ENCODE measurements at places on chromosomes 12 and 14.

DNA sequence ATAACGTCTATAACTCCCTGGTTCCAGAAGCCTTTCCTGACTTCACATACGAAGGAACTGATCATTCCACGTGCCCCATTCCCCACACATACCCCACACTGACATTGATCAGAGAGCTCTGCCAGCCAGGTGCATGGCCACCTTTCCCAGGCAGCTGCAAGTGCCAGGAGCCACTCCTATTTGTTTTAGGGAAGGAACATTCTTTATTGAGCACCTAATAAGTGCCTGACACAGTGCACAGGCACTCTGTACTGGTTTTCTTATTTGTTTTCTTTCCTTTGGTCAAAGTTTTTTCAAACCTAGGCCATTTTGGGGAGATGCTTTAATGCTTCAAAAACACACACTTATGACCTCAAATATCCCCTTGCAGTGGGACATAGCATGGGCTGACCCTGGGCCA is 50.0 kb downstream of the PITPNM2 start:
- DNase-seq, result no peak

DNA sequence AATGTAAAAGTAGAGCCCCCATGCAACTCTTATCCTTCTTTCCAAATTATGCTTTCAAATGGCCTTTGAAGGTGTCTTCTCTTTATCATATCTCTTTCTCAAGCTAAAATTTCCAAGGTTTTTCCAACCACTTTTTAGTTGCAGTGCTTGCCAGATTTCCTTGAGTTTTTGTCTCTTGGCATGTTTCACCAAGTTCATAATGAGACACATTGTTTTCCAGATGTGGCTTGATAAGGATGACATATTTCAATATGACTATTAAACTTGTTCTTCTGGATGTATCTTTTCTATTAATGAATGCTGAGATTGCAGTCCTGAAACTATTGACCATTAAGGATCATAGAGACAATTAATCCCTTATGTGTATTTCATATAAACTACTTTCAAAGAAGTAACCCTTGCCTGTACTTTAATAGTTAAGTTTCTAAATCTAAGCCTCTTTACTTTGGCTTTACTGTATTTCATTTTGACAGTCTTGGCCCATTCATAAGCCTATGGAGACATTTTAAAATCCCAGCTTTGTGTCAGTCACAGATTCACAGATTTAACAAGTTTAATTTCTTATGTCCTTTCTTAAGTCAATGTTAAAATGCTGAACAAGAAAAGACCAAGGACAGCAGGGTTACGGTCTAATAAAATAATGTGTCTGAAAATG is 151.5 kb downstream of the LRFN5 start:
- no peak for DNase-seq

- DNase-seq, result no peak
These were observed 27.2 kb downstream of the VCPKMT start for GRCh38 chr14:50089208-50089607.

- DNase-seq, result peak; percentile 13
These were observed 41.8 kb upstream of the CLMN start for GRCh38 chr14:95361373-95362137.

- DNase-seq, result no peak
These were observed 51.9 kb upstream of the REP15 start for GRCh38 chr12:27644158-27644845.

- no peak for DNase-seq
These were observed 8.8 kb downstream of the USP15 start for GRCh38 chr12:62268956-62269355.

DNA sequence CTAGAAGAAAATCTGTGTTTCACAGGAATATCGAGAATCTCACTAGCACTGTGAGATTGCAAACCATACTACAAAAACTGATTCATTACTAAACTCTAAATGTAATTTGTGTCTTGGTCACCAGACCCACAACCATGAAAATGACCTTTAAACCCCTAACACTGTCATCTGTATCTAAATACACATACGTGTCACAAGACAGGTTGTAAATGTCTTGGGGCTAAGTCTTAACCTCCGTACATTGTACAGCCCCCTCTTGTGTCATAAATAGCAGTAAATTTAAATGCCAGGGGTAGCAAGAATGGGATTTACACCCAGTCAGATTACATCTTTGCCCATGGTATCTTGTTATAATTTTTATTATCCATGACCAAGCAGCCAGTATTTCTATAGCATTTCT is 117.3 kb downstream of the GPR135 start:
- no peak for DNase-seq

DNA sequence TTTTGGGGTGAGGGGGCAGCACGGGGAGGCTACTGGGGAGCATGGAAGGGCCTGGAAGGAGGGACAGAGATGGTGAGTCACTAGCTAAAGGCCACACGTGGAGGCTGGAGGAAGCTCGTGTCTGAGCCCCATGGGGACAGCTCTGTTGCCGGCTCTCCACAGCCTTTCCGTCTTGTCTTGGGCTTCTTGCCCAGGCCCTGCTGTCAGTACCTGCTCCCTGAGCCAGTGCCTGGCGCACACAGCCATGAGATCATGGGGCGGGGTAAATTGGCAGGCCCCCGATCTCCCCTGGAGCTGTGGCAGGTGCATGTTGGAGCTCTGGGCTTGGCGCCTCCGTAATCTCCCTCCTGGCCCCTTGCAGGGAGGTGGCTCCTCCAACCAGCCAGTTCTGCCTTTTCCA is 16.1 kb upstream of the KRT80 start:
- no peak for DNase-seq

GRCh38 chr12:109998241-109998903 is 858 bp upstream of the ANKRD13A start:
- DNase-seq, result no peak

DNA sequence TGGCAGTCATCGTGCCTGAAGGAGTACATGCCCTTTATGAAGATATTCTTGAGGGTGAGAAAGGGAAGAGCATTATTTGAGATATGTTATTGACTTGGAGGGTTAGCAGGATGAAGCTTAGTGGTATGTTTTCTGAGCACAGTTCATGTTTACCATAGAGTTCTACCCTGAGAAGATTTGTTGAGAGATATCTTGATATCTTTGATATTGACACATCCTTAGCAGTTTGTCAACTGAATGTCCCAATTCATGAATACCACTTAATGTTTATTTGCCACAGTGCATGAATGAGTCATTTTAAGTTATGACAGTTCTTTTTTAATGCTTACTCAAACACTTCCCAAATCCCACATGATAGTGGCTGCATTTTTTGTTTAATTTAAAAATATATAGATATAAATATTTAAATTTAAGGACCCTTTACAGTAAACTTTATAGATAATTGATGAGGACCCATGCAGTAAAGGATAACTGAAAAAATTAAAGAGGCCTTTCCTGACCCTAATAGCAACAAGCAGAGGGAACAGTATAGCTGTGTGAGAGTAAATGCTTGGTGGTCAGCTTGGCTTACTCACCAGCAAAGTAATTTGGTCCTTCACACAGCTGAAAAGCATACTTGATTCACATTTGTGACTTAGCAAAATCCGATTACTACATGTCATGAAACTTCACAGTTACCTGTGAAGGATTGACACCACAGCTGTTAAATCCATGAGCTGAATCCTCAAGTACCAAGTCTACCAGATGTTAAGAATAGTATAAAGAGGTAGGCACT is 25.8 kb downstream of the SLC39A9 start:
- DNase-seq, result no peak

DNA sequence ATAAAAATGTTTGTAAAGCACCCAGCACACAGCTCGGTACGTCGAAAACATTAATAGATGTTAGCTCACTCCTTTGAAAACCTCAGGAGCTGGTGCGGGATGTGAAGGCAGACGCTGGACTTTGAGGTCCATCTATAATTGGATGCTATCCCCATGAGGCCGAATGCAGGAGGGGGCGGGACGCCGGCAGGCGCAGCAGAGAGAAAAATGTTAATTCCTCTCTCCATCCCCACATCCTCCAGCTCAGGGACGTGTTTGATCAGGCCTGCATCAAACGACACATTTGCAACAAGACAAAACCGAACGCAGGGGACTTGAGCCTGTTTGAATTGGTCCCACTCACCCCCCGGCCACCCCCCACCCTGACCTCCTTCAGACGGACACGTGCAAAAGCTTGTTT is 231.0 kb downstream of the RBM19 start:
- DNase-seq, result no peak

GRCh38 chr14:79089576-79089975 is 919.4 kb downstream of the NRXN3 start:
- no peak for DNase-seq

DNA sequence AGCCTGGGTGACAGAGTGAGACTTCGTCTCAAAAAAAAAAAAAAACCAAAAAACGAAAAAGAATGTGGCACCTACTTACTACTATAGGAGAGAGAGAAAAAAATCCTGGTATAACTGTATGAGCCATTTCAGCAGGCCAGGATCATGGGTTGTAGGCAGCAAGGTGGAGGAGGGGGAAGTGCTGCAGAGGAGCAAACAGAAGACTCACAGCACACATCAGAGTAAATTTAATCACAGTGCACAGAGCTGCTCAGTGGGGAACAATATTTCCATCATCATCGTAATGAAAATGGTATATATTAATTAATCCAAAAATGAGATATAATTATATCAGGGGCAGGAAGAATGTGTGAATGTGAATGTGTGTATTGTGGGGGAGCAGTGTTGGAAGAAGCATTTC is 175.8 kb downstream of the SLC2A13 start:
- DNase-seq, result no peak

DNA sequence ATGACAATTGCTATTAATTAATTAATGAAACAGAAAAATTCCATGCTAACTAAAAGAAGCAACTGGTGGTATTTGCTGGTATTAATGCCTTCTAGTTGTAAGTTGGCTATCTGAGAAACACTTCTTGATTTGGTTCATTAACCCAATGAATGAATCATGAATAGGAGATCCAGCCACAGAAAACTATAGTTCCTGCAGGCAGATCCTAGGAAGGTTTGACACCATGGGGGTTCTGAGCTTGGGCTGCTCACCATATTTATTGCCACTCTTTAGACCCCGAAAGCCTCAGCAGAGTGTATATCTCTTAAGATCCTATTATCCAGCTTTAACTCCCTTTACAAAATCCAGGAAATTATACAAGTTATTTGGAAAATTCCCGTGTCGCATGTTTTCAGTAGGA is 81.4 kb upstream of the REP15 start:
- no peak for DNase-seq

DNA sequence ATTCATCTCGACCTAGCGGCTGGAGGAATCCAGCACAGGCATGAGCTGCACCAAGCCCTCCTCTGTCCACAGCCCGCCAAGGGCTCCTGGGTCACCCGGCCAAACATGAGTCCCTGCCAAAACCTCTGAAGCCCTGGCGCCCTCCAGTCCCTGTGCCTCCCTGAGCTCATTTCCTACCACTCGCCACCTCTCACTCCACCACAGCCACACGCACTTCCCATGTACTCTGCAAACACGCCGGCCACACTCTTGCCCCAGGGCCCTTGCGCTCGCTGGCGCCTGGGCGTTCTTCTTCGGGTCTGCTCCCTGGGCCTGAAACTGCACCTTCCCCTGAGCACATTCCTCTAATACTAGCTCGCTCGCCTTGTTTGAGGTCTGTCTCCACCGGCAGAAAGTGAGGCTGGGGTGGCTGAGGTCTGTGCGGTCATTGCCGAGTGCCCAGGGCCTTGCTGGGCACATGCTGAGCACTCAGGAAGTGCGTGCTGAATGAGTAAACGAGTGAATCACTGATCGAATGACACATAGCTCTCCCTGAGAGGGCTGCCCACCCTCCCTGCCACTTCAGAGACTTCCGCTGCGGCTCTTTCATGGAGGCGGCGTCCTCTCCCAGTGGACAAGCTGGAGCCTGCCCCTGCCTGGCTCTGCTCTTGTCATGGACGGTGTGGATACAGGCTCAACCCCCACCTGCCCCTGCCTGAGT is 33.7 kb upstream of the DLK1 start:
- DNase-seq, result no peak

DNA sequence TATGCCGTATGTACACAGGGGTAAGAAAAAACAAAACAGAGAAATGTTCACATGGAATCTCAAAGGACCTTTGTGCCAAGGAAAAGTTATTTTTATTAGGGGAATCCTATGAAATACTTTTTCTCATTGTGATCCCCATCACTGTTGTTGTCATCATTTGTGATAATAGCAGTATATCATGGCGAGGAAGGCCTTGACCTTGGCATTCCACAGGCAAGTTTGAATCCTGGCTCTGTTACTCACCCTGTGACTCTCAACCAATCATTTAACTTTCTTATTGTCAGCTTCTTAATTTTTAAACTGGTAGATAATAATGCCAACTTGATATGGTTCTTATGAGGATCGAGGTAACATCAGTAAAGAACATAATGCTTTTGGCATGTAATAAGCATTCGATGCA is 142.2 kb upstream of the DDHD1 start:
- no peak for DNase-seq

GRCh38 chr12:51832354-51833107 is 16.0 kb downstream of the FIGNL2 start:
- no peak for DNase-seq

DNA sequence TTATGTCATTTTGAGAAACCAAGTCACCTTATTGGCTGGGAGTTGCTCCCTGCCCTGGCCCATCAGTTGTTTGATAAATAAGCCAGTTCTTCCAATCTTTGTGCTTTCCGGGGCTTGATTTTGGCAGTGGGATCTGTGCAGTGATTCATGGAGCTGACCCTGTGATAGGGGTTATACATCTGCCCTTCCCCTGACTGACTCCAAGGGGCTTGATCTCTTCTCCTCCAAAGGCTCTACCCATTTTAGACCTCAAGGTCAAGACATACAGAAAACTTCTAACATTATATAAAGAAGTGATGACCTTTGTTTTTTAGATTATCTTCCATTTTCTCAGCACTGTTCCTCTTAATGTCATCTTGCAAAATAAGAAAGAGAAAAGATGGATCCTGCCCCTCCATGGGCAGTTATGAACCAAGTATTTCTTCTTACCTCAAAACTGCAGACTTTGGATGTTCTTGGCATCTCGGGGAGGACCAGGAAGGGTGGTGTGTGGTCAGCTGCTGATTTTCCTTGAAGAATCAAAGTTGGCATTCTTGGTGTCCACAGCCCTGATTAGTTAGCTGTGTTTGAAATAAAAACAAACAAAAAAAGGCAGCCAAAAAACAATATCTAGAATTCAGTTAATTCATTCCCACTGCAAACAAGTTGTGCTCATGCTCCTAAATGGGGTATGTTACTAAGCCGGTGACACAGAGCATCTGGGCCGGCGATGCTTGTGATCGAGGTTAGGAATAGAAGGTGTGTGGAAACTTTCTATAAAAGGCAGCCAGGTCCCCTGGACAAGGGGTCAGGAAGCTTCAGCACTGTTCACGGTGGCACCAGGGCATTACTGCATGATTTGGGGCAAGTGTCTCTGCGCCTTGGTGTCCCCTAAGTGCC is 120.2 kb downstream of the SAMD4A start:
- no peak for DNase-seq

DNA sequence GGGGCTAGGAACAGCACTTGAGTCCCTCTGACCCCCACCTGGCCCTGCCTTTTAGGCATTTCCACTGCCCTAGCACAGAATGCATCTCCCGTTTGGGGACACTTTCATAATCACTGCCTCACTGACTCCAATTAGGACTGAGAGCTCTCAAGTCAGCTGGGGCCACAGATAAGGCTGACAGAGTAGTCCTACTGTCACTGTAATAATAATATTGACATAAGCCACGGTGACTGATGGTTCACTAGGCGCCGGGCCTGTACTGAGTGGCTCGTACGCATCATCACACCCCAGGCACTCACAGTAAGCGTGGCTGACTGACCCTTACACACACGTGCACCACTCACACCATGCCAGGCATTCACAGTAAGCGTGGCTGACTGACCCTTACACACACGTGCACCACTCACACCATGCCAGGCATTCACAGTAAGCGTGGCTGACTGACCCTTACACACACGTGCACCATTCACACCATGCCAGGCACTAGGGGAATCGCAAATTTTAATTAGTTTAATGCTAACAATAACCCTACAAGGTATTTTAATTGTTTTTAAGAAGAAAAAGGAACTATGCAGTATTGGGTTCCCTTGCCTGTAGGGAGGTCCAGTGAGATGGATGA is 87.7 kb downstream of the CHGA start:
- no peak for DNase-seq

All from activated CD8-positive, alpha-beta memory T cell treated with anti-CD3 and anti-CD28 coated beads for 48 hours (primary cell).